ENCODE measurements at places on chromosomes 1 and 21.

GRCh38 chr1:169090900-169091311, 15.6 kb upstream of the ATP1B1 start:
- DNase-seq = no peak

GRCh38 chr1:22488319-22488718, 36.7 kb downstream of the ZBTB40 start:
- no peak for DNase-seq

- DNase-seq = no peak
These were observed 20.0 kb downstream of the PHLDA3 start for GRCh38 chr1:201448990-201449389.

GRCh38 chr1:233598891-233599541, 14.9 kb upstream of the KCNK1 start:
- DNase-seq = no peak

DNA sequence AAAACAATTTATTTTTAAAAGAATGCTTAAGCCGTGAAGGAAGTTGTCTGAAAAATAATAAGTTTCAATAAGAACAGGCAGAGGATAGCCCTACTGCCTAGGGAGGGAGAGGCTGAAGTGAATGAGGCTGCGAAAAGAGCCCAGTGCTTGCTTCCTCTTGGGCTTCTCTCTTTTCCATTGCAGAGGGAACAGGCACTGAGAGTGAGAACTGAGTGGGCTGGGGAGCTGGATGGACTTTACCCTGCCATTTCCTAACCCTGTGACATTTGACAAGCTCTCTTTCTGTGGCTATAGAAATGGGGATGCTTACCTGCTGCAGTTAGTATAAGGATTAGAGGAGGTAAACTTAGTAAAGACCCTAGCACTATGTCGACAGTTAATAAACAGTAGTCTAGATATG, 30.0 kb downstream of the TENT5C start:
- DNase-seq = no peak

DNA sequence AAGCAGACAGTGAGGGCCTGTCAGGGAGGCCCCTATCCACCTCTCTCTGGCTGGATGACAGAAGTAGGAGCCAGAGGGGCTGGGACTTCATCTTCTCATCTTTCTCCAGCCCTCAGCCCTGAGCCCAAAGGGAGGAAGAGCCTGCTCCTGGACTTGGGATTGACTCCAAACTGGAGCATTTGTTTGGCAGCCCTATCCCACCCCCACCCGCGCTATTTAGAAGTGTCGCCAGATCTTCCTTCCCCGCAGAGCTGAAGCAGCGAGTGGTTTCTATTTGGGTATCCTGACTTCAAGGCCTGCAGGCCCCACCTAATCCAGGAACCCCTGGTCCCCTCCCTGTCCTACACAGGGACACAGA, 9.6 kb downstream of the NES start:
- no peak for DNase-seq

DNA sequence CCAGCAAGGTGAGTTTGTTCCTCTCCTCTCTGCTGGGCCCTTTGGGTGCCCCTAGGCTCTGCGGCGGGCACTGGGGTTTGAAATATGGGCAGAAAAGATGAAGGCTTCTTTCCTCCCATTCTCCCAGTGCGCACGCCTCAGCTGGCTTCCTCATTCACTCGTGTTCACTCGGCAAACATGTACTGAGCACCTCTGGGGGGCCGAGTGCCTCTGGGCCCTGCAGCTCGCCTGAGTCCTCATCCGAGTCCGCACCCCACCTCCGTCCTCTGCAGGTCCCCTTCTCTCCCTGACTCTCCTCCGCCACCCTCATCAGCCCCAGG, 98.5 kb upstream of the RUNX3 start:
- DNase-seq = no peak

DNA sequence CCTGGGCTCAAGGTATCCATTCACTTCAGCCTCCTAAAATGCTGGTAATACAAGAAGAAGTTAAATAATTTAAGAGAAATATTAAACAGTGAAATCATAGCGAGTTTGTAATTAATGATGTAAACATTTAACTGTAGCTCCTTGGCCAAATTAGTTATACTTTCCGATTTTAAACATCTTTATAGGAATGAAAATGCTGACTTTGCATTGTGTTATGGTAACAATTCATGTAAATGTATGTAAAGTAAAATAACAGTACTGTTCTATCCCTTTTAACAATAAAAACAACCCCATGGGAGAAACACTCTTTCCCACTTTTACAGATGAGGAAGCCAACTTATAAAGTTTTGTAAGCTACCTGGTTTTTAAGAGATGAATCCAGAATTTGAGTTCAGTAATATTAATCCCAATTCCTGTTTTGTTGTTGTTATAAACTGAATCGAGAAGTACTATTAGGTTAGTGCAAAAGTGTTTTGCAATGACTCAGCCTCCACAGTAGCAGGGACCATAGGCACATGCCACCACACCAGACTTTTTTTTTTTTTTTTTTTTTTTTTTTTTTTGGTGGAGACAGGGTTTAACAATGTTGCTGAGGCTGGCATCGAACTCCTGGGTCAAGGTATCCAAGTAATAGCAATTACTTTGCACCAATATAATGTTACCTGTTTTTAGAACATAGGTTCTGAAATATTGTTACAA, 1360.4 kb downstream of the BRINP3 start:
- DNase-seq = no peak

DNA sequence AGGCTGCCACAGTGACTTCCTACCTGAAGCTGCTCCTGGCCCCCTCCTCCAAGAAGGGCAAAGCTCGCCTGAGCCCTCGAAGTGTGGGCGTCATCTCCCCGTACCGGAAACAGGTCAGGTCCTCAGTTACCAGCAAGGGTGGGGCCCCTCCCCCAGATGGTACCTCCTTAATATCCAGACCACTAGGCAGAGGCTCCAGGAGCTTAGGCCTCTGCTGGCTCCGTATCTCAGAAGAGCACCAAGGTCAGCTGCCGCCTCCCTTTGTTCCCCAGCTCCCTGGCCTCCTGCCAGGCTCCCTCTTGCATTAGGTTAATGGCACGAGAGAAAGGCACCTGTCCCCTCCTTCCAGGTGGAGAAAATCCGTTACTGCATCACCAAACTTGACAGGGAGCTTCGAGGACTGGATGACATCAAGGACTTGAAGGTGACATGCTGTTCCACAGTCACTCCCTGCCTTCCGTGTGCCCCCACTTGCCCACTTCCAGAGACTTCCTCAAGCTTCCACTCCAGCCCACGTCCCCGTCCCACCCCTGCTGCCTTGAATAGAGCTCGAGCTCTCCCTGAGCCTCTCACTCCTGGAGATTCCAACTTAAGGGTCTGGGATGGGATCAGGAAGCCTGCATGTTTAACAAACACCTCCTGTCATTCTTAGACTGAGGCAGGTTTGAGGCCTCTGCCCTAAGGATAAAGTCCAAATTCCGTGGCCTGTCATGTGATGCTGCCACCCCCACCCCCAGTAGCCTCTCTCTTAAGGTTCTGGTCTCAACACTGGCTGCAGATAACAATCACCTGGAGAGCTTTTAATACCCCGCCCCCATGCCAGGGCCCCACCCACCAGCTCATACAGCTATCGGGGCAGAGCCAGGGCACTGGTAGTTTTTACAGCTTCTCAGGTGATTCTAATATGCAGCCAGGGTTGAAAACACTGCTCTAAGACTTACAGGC, 8.3 kb downstream of the RHOC start:
- no peak for DNase-seq

- no peak for DNase-seq
These were observed 55.7 kb downstream of the HLCS start for GRCh38 chr21:36910581-36911307.

DNA sequence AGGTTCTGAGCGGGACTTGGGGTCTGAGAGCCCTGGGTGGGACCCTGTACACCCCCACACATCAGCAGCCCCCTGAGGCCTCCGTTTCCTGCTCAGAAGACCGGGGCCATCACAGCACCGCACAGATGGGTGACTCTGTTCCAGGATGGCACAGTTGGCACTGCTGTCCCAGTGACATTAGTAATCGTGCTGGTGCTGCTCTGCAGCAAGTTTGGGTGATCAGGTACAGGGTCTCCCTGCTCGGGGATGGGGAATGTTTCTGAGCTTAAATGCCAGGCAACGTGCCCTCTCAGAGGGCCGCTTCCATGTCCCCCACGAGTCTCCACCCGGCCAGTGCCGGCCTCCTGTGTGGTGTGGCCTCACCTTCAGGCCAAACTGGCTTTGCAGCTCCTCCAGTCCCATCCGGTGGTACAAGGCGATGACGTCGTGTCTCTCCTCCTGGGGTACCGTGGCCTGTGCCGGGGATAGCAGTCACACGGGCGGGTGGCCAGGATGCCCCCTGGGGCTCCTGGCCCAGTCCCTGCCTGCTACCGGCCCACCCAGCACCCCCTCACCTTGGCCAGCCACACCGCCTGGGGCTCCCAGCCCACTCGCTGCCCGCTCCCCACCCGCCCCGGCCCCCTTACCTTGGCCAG, 17.1 kb downstream of the PRXL2B start:
- DNase-seq = no peak

DNA sequence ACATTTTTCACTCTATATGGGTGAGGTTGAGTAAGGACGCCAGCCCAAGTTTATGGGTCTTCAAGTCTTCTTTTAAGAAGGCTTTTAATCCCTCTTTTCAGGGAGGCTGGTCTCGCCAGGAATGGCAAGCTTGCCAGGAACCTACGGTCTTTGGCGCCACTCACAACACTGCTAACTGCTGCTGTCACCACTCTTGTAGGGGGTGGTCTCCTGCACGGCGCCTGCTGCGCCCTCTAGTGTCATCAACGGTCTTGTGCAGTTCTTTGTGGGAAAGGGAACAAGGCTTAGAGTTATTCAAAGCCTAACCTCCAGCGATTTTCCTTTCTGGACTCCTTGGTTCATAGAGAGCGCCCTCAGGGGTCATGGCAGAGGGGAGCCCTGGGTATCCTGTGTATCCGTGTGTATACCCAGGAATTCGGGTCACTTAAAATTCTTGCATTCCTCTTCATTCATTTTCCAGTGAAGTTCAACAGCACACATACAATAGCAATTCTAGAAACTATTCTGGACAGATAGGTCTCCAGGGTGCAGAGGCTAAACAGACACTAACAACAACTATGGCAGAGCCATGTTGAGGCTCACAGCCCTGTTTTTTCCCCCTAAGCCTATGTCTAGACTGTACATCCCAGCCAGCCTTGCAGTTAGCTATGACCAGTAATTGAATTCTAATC, 392.8 kb upstream of the CAMK1G start:
- DNase-seq = no peak

DNA sequence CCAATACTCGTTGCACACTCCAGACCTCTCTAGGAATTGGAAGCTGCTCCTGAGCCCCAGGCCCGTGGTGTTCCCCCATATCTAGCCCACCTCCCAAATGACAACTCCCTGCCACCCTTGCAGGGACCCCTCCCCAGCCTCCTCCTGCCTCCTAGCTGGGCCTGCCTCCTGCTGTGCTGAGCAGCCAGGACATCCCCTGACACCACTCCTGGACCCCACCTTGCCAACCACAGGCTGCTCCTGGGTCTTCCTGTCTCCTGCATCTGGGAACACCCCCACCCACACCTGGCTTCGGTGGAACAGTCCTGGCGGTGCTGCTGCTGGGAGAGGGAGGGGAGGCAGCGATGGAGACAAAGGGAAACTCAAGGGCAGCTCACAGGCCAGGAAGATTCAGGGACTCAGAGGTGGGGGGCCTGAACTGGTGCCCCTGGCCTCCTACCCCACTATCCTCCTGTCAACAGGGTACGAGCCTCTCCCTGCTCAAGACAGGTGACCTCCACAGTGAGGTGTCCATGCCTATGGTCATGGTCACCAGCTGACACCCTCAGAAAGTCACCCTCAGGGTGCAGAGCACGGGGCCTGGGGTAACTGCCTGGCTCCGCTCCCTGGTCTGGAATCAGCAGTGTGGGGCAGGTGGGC, 81.2 kb downstream of the RIPK4 start:
- no peak for DNase-seq

DNA sequence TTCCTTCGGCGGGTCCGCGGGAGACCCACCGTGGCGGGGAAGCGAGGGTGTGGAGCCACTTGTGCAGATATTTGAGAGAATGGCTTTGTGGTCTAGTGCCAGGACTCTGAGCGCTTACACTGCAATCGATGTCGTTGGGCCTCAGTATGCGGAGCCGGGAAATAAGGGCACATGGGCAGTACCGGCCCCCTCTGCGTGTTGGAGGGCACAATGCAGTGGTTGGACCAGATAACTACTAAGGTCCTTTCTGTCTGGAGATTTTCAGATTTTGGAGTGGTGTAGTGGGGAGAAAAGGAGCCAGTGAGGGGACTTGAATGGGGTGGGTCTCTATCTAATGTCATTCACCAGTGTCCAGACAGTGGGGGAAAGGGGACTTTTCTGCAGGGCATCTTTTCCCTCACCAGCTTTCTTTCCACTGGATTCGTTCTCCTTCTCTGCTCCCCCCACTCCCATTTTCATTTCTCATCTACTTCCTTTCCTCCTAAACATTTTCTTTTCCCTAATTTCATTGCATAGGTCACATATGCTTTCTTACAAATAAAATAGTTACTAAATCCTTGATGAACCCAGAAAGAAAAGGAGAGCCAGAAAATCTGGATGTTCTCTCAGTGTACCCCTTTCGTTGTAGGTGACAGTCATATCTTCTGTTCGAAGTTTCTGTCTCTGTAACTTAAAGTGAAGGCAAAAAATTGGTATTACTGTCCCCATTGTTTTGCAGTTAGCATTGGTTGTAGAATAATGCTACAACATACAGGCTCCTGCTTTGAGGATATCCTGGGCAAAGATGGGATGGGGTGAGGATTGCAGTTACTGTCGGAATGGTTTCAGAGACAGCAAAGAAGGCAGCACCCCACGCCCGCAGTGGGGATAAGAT, 1.4 kb downstream of the ATF3 start:
- DNase-seq = no peak

Measured in activated CD4-positive, alpha-beta T cell treated with anti-CD3 and anti-CD28 coated beads for 24 hours (primary cell).